ENCODE measurements at places on chromosomes 11 and 22.

- DNase-seq = no peak
These were observed 27.0 kb downstream of the P4HA3 start for GRCh38 chr11:74284466-74284865.

GRCh38 chr22:17792854-17793434 lies 18.7 kb upstream of the BID start:
- no peak for DNase-seq

GRCh38 chr11:95593111-95593510 lies 196.5 kb downstream of the FAM76B start:
- no peak for DNase-seq

GRCh38 chr11:134652586-134653255 lies 240.7 kb upstream of the B3GAT1 start:
- DNase-seq = no peak

DNA sequence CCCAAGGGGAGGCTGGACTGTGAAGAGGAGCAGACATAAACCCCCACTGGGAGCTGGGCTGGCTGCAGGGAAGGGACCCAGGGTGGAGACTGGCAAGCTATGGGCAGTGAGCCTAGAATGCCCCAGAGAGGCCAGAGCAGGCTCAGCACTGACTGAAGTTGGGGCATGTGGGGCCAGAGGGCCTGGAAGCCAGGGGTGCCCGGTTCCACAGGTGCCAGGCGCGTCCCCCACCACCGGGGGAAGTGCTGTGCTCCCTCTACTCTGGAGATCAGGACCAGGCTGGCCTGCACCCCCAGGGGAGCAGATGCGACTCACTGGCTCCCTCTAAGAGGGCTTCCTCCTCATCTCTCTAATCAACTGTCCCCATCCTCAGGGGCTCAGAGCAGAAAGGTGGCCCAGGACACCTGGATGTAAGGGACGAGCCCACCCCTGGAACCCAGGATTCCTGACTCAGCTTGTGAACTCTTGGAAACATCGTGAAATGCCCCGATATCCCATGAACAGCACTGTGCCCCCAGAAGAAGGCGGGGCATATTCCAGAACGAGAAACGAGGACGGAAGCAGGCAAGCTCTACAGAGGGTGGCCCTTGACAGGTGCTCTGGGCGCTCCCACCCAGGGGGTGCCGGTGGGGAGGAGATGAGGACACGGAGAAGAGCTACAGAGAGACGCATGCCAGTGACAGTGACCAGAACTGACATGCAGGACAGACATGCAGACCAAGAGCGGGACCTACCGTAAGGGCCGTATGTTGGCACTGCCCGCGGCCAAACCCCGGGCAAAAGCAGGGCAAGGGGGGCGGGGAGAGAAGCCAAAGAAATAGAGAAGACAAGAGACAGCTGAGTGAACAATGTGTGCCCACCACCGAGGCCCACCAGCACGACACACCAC lies 20.4 kb downstream of the MAFF start:
- no peak for DNase-seq

GRCh38 chr11:15602785-15603567 lies 488.3 kb downstream of the INSC start:
- DNase-seq = no peak

DNA sequence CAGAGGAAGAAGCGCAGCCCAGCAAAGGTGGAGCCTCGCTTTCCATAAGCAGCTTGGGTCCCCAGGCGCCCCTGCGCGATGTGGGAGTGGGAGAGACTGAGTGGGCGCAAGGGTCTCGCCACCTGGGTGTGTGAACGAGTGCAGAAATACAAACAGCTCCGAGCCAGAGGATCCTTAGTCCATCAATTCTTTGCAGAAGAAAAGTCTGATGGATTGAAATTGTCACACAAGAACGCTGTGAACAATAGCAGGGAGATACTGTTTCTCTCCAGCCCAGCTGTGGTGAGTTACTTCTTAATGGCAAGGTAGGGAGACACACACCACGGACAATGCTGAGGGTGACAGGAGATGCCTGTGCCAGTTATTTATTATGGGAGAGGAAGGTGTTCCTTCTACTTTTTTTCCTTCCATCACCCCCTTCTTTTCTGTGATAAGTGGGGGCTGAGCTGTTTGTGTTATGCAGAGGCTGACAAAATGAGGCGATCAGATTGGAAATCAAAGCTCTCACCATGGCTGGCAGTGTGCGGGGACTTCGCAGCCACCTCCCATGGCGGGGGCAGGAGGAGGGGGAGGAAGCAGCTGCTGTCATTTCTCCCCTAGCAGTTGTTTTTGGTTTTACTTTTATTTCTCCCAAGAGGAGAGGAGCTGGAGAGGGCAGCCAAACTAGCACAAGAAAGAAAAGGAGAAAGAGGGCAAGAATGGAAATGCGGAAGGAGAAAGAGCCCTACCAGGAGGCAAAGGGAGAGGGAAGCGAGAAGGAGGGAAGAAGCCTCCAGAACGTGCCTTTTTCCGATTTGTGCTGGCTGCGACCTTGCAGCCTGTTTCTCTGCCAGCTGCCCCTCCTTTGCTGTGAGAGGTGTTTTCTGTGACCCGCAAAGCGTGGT lies 755.8 kb downstream of the NTM start:
- DNase-seq = no peak

DNA sequence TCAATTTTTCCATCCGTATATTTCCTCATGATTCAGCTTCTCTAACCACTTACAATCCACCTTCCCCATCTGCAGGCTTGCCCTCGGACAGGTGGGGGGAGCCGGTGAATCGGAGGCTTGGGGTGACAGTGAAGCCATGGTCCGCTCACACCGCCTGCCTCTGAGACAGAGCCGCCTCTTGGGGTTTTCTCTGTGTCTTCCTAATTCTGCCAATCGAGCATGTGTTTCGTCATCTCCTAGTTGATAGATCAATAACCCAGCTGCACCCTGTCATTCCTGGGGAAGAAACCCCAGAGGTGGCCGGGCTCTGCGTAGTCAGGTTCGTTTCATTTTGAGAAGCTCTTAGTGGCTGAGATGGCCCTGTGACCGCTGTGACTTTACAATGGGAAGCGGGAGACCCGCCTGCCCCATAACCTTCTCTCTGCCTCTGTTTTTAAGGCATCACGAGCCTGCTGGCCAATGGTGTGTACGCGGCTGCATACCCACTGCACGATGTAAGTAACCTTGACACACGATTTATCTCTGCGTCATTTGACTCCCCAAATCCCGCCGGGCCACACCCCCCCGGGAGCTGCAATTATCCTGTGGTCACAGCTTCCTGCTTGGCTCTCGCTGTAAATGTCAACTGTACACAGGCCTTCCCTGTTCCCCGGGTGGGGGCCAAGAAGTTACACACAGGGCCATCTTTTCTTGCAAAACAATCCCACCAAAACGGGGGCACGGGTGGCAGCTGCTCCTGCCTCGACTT lies 33.3 kb downstream of the ANO1 start:
- DNase-seq = no peak

GRCh38 chr11:57297221-57297620 lies 27.5 kb downstream of the TNKS1BP1 start:
- no peak for DNase-seq

DNA sequence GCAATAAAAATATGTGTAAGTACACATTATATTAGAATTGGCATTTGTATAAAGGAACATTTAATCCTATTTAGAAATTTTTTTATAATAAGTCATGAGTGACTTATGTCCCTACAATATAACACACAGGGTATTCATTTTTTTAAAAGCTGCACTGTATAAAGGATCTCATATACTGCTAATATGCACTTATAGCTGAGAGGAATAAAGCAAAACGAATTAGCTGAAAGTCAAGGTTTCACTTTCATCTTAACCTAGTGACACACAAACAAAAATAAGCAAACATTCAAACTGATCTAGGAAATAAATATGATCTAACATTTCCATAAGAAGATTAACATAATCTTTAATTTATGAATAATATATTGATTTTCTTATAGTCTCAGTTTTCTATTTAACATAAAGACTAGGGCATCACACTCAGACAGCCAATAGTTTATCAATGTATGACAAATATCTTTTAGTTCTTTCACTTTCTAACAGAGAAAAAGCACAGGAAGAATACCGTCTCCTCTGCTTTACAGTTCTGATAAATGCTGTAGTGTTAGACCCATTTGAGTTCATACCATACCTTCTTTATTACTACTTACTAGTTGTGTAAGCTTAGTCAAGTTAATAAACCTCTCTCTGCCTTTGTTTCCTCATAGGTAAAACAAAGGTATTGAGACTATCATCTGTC lies 42.9 kb downstream of the DCDC1 start:
- no peak for DNase-seq

- no peak for DNase-seq
These were observed 24.6 kb downstream of the OTOG start for GRCh38 chr11:17571431-17572358.

GRCh38 chr11:82043316-82043715 lies 690.3 kb downstream of the FAM181B start:
- no peak for DNase-seq

DNA sequence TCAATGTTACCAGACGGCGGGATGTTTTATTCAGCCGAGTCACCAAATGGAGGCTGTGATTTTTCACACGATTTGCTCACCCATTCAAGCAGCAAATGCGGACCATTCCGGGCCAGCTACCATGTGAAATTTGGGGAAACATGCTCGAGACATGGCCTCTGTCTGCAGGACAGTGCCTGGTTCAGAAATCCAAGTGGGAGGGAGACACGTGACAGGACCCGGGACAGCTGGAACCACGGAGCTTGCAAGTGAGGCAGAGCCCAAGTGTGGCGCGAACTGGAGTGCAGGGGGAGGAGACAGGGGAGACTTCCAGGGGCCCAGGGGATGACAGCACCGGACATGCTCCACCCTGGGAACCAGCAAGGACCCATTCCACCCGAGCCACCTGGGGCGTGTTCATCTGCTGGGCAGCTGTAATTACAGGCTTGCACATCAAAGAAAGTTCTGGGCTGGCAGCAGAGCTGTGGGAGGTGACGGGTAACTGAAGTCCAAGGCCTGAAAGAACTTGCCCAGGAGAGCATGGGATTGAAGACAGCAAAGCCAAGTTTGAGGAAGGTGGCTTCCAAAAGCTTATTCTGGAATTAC lies 16.5 kb downstream of the CERK start:
- DNase-seq = no peak

Measured in activated gamma-delta T cell (primary cell).